ENCODE measurements at places on chromosomes 3 and 15.

GRCh38 chr15:28015855-28016254, 83.3 kb downstream of the OCA2 start:
- no peak for DNase-seq

- no peak for DNase-seq
Observed at GRCh38 chr3:118943597-118943996, 91.0 kb downstream of the IGSF11 start.

DNA sequence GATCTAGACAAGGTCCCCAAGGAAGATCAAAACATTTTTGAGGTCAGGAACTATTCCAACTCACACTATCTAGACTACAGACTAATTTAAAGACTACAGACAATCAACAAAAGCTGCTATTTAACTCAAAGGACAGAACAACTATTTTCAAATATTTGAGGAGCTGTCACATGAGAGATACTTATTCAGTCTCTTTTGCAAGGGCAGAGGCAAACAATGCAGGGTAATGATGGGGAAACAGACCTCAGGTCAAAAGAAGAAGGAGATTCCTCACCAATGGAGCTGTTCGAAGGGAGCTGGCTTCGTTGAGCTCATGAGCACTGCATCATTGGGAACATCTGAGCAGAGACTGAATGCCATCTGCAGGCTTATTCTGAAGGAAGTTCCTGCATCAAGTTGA, 231.9 kb downstream of the DTWD1 start:
- DNase-seq: no peak

DNA sequence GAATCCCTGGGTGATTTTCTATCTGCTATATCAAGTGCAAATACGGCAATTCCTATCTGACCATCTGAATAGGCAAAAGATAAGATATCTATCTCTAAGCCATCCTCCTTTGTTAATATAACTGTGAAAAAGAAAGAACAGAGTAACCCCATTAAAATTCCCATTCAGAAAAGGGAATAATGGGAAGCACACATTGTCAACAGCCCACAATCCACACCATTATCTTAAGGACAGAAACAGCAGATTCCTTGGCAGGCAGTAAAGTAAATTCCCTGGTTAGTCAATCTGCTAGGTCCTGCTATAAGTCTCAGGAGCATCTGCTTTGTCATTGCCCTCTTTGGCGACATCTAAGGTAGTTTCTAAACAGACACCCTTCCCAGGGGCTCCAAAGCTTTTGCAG, 21.9 kb upstream of the NRG4 start:
- DNase-seq: no peak

DNA sequence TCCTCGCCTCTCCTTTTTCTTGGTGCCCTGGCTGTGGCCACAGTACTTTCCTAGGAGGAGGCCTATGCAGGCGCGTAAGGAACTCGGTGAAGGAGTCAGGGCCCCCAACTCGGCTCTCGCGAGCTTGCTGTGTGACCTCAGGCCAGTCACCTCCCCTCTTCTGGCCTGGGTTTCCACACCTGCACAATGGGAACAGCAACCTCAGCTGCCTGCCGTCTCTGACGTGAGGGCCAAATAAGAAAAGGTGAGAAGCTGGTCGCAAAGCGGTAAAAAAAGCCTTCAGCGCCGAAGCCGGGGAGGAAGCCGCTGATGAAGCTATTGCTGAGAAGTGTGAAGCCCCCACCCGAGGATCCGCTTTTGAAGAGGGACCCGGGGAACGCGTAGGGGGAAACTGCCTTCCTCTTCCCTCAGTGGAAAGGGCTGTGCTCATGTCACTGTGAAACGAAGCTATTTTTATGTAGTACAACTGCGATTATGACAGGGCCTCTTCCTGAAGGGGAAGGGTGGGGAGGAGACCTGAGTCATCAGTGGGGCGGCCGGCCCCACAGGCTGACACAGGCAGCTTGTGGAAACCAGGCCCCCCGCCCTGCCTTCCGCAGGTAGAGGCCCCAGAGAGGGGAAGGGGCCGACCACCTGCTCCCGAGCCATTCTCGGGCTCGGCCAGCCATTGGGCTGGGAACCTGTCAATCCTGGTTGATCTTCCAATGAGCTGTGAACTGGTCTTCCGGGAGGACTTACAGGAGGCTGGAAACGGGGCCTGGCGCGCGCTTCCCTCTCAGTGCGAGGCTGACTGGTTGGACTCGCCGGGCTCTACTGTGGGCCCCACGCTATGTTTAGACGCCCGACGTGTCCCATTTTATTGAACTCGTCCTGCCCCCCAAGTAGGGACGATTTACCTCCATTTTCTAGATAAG, 18.0 kb upstream of the ANKDD1A start:
- peak; percentile 90 for DNase-seq

DNA sequence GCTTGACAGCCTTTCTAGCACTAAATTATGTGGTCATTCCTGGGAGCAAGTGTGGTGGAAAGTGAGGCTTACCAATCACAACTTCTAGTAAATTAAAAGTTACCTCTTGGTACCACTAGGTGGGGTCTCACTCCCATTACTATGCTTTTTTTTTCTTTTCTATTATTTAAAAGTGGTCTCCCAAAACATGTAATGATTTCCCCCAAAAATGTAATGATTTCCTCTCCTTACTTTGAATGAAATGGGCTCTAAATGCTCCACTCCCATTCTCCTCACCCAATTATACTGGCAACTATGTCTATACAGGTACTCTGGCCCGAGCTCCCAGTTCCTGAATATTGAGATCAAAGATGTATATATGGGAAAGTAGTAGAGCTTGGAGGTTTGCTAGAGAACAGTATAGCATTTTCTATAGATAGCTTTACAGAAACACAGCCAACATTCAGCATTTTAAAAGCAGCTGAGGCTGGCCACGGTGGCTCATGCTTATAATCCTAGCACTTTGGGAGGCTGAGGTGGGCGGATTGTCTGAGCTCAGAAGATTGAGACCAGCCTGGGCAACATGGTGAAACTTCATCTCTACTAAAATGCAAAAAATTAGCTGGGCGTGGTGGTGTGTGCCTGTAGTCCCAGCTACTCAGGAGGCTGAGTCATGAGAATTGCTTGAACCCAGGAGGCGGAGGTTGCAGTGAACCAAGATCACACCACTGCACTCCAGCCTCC, 70.9 kb downstream of the DCUN1D1 start:
- DNase-seq: no peak

GRCh38 chr15:71149646-71150557, 34.6 kb downstream of the THSD4 start:
- no peak for DNase-seq

- DNase-seq: no peak
Observed at GRCh38 chr15:29978411-29979382, 104.1 kb upstream of the GOLGA8J start.

GRCh38 chr15:51585986-51586385, 36.6 kb downstream of the DMXL2 start:
- DNase-seq: no peak

GRCh38 chr15:101137312-101137940, 114.4 kb downstream of the CHSY1 start:
- no peak for DNase-seq

All from glutamatergic neuron (in vitro differentiated cells).